ENCODE measurements at places on chromosomes 13 and 19.

- no peak for DNase-seq
Measured at GRCh38 chr19:42501733-42502132, 26.5 kb downstream of the CEACAM1 start.

DNA sequence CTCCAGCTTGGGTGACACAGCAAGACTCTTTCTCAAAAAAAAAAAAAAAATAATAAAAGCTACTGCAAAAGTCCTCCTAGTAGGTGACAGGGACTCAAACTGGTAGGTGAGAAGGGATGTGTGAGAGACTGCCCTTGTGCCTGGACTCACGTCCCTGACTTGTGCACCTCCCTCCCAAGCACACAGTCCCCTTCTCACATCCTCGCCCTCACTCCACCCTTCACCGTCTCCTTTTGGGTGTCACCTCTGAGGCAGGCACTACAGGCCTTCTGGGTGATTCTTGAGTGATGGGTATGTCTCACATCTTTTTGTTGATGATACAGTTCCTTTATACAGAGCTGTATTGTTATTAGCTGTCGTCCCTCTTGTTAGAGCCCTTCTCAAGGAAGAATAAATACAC, 170.5 kb downstream of the TM9SF2 start:
- no peak for DNase-seq

GRCh38 chr13:20706661-20707060, 3.2 kb downstream of the IL17D start:
- DNase-seq = no peak

GRCh38 chr19:40565910-40566495, 10.7 kb upstream of the SHKBP1 start:
- no peak for DNase-seq

GRCh38 chr19:45793876-45794275, 1.2 kb upstream of the DMWD start:
- DNase-seq = no peak

DNA sequence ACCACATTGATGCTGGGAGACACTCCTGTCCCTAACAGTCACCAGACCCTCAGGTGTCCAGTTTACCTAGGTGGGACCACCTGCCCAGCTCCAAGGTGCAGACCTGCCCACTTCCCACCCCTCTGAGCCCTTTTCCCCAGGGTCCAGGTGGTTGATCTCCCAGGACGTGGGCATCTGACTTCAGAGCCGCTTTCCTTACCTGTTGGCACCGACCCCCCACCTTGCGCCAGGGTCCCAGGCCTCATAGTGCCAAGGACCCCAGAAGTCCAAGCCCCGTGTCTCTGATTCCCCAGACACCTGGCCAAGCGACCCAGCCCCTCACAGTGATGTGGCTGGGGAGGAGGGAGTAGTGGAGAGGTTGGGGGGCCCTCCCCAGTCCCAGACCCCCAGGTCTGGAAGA, 9.6 kb upstream of the BBC3 start:
- DNase-seq = no peak
